ENCODE measurements at places on chromosomes 1 and 21.
A peak's percentile ranks its signal among the peaks of the same experiment; 100 is the strongest.

GRCh38 chr1:223747838-223748335 is 35.5 kb downstream of the CAPN2 start:
- no peak for DNase-seq

GRCh38 chr1:51234721-51235425 is 1.2 kb upstream of the RNF11 start:
- DNase-seq: peak; percentile 8

GRCh38 chr21:37338671-37339551 is 27.7 kb upstream of the DYRK1A start:
- DNase-seq: no peak

- no peak for DNase-seq
Observed at GRCh38 chr21:28069450-28069923, 923.2 kb downstream of the LTN1 start.

DNA sequence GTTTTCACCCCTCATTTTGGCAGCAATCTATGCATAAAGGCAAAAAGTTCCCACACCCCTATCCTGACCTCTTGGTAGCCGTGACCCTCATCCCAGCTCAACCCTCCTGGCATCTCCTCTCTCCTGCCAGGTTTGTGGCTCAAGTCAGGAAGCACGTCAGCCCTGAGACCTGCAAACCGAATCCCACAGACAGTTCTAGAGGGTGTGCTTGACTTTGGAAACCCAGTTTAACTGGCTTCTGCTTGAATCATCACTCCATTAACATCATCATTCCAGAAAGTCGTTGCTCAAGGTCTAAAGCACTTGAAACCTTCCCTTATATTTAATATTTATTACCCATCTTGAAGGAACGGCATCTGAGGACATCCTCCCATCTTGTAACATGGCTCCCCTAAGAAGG is 133.4 kb upstream of the ERG start:
- DNase-seq: no peak

- DNase-seq: no peak
Observed at GRCh38 chr21:44903050-44903685, 17.5 kb downstream of the ITGB2 start.

DNA sequence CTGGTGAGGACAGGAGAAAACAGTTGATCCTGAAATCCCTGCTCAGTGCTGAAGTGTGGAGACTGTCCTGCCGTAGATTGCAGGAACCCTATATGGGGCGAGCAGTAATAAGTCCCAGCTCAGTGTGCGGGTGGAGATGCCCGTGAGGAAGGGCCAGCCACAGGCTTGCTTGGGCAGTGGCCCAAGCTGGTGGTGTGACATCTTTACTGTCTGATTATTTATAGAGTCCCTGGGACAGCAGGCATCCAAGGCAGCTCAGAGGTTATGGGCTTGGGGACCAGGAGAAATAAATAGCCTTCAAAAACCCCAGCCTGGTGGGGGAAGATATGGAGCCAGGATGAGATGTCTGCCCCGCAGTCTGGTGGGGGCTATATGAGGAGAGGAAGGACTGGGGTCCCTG is 170.7 kb upstream of the POU3F1 start:
- DNase-seq: no peak

DNA sequence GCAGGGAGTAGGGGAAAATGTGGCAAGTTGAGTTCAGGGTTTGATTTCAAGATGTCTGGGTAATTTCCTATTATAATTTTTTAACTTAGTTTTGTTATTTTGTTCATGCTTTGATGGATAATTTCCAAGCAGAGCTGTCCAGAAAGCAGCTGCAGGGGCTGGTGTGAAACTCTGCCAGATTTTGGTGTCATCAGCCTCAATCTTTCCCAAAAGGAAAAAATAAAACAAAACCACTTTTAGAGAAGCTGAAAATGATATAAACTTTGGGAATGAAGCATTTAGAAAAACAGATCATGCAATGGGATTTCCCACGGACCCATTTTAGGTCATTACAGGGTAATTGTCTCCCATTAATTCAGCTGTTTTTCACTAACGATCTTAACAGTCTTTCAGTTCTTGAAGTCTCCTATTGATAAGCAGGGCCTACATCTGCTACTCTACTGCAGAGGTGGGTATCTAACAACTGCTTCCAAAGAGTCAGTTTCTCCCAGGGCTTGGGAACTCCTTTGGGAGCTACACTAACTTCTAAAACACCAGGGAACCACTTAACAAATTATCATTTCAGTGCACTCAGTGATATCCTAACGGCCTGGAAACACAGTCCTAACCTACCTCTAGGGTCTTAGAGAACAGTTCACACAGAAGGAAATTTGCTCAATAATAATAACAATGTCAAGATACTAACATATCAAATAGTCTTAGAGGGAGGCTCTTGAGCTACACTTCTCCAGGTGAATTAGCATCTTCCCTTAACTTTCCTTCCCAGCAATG is 12.3 kb downstream of the ZNF436 start:
- no peak for DNase-seq

DNA sequence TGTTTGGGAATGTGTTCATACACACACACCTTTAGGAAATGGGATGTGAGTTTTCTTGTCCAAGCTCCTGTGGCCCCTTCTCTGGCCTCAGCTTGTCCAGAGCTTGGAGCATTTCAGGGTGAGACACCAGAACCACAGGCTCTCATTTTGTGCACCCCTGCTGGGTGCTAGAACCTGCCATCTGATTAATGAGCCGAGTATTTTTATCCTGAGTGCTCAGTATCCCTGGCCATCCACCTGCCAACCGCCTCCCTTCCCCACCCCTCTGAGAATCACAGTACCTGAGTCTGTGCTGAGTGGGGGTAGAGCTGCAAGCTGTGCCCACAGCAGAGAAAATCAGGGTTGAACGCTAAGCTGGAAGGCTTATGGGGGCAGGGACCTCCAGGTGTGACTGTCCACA is 1.4 kb downstream of the CASQ1 start:
- DNase-seq: no peak

DNA sequence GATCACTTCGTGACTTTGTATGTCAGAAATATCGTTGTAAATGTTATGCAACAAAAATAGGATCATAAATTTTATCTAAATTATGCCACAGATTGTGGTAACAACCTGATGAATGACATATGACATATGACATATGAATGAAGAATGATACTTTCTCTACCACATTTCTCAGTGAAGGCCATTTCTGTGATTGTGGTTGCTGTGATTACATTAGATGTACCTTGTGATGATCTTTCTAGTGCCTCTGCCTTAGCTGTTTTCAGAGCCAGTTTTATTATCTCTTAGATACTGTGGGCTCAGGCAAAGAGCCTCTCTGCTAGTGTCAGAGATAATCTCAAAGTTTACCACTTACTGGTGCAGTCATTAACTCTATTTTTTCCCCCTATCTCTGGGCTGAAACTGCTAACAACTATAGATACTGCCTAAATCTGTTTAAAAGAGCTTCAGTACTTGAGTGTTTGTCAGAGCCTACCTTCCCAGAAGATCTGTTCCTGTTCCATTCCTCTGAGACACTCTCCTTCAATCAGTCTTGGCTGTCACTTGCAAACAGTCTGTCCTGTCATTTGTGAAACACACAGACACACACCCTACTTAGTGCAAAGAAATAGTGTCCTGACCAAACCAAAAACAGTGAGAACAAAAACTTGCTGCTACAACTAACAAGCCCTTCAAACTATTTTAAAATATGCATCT is 55.5 kb downstream of the HMCN1 start:
- no peak for DNase-seq

DNA sequence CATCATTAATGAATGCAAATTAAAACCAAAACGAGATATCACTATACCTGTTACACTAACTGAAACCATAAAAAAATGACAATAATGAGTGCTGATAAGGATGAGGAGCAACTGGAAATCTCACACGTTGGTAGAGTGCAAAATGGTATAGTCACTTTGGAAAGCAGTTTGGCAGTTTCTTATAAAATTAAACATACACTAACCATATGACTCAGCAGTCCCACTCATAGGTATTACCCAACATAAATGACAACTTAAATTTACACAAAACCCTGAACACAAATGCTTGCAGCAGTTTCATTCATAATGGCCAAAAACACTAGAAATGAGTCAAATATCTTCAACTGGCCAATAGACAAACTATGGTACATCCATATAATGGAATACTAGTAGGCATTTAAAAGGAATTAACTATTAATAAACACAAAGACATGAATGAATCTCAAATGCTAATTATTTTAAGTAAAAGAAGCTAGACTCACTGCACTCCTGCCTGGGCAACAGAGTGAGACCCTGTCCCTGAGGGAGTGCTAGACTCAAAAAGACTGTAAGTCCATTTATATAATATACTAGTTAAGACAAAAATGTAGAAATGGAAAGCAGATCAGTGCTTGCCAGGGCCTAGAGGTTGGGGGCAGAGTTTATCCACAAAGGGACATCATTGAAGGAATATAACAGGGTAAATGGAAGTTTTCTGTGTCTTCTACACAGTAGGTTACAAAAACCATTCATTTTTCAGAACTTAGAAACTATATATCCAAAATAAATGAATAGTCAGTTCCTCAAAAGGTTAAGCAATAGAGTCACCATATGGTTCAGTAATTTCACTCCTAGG is 77.4 kb downstream of the EIF4G3 start:
- DNase-seq: no peak

DNA sequence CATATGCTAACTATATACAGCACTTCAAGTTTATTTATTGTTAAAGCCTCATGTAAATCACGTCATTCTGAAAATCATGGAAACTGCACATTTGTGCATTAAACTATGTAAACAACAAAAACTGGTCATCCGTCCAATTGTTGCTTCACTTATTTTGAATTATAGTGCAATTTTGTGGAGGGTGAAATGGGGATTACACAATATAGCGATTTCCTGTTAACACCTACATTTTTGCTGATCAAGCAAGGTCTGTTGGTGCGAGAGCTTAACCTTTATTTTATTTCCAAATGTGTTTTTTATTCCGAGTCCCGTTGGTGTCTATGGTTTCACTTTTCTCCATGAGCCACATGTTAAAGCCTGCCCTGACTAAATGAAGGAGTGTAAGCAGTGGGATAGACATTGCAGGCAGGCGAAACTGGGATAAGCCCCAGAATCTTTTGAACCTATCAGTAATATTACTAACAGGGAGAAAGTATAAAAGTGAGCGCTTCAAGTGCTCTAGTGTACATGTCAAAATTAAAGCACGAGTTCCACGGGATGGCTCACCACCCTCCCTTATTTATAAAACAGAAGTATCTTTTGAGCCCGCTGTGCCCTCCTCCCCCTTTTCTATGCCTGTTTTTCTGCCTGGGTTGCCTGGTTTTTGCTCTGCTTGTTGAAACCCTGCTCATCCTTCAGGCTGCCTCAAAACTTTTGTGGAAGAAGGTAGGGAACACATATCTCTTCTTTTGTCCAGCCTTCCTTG is 120.7 kb downstream of the NFIA start:
- DNase-seq: no peak

DNA sequence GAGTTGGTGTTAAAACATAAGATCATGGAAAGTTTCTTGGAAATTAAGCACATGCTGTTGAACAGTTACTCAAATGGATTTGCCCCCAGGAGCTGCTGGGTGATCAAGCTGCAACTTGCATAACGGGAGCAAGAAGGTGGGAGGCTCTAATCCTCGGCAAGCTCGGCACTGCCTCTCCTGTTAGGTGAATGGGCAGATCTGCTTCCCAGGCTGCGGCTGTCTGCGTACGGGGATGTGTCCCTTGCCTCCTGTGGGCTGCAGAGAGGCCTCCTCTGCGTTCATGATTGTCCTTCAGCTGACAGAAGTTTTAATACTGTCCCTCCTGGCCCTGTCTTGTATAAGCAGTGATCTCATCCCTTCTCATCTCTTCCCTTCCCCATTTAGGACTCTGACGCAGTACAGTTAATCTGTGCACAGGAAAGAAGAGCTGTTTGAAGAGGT is 36.7 kb downstream of the ATP1A1 start:
- no peak for DNase-seq

- DNase-seq: no peak
Observed at GRCh38 chr1:4784761-4785160, 130.4 kb downstream of the AJAP1 start.

GRCh38 chr1:6288665-6289064 is 27.8 kb upstream of the GPR153 start:
- no peak for DNase-seq

DNA sequence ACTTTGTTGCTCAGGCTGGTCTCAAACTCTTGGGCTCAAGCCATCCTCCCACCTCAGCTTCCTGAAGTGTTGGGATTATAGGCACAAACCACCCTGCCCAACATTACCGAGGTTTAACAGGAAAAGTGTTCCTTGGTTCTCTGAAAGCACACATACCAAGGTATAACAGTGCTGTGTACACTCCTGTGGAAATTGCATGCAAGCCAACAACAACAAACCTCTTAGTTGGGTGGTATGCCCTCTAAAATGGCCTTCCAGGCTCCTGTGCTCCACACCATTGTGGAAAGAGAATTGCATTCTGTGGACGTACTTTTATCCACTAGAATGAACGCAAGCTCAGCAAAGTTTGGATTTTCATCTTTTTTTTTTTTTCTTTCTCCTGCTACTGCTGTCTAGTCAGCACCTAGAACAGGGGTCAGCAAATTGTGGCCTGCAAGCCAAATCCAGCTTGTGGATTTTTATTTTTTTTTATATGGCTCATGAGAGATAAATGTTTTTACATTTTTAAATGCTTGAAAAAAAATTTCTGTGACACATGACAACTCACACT is 192.2 kb upstream of the TNR start:
- no peak for DNase-seq

- no peak for DNase-seq
Observed at GRCh38 chr21:44057055-44057454, 44.9 kb downstream of the TRAPPC10 start.

- DNase-seq: no peak
Observed at GRCh38 chr1:79662596-79662995, 656.1 kb upstream of the ADGRL4 start.

DNA sequence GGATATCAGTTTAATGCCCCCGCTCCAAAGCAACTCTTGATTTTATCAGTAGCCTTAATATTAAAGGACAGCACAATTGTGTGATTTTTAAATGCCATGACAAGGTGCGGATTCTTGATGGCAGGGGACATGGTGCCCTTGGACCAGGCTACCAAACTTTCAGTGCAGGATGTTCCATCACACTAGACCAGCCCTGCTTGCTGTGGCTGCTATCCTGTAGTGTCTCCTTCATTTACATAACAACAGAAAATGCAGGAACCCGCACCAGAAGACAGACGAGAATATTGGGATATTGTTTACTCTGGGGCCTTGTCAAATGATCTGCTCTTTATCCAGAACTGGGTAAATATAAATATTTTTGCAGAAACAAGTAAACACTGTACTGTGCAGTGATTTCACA is 229.3 kb upstream of the PKN2 start:
- no peak for DNase-seq

GRCh38 chr1:68051475-68051874 is 1.0 kb upstream of the DIRAS3 start:
- peak; percentile 6 for DNase-seq

DNA sequence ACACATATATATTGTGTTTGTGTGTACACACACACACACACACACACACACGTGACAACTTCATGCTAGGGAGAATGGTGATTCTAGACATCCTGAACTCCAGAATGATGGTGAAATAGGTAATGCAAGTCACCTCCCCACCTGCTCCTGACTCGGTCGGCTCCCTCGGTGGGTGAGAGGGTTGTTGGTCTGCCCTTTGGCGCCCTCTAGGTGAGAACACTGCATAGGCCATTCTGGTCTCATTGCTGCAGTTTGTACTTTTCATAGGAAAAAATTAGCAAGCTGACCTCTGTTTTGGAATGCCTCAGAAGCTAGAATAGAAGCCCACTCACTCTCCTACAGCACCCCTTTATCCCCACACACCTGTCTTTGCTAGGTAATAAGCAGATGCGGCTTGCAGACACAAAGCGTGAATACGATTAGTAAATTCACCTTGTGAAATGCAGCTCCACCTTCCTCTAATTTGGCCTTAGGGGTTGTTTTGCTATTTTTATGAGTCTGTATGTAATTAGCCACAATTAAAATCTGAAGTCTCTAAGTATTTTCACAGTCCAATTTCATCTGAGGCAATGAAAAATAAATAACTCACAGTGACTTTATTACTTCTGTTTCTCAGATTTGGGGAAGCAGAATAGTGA is 130.0 kb upstream of the KCNJ15 start:
- DNase-seq: no peak

Measured in anterior cingulate cortex (tissue), 58 donors.